Lung (tissue), 17 donors: ENCODE measurements at places on chromosomes 4 and X. TPM values are rescaled to one million over a fixed set of nuclear protein-coding genes. Genes with fewer than 3 reads are reported as not detected.
A peak's percentile ranks its signal among the peaks of the same experiment; 100 is the strongest.

The RNF175 gene
- total RNA-seq: 1.8 TPM

The DCHS2 gene
- 13.4 TPM for total RNA-seq

The SPANXA1 gene
- not detected for total RNA-seq

The DDIT4L gene
- total RNA-seq: 3.0 TPM

The MAMLD1 gene
- total RNA-seq: 2.8 TPM

GRCh38 chr4:129543299-129543698 is 447.3 kb downstream of the C4orf33 start:
- H3K36me3 ChIP-seq: no peaks in the 10 kb centered on the region
- DNase-seq: no peak
- H3K27ac ChIP-seq: no peak overlapping the region

DNA sequence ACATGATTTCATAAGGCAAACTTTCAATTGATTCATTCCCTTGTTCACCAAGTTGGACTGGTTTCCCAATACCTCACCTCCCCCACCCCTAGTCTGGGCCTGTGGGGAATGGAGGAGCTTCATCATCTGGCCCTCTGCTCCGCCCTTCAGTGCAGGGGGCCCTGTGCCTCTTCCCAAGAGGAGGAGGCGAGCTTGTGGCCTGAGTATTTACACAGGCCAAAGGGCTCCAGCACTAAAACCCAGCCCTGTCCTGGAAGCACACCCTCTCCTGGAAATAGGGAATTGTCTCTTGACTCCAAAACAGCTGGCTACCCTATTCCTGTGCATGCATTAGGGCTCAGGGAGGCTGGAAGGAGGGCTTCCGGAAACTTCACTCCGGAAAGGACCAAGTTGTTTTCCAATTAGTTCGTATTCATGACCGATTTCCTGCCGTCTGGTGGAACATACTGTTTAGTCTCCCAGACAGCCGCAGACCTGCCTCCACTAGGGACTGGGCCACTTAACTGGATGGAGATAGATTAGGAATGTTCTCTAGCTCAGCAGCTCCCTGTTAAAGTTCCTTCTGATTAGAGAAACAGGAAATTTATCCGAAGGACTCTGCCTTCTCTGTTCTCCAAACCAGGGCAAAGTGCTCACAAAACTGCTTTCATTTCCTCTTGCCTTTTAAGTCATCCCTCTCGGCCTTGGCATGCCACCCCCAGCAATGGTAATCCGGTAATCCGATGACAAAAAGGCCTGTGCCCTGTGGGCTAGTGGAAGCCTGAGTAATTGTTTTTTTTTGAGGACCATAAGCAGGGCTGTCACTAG is 5.8 kb downstream of the SRPX2 start:
- peak overlapping the region; percentile 65 for H3K27ac ChIP-seq
- no peaks in the 10 kb centered on the region for H3K36me3 ChIP-seq
- peaks cover 3% of the 10 kb centered on the region for H3K4me1 ChIP-seq
- peaks cover 19% of the 10 kb centered on the region for H3K27me3 ChIP-seq

- DNase-seq: peak; percentile 25
- no peak overlapping the region for H3K4me3 ChIP-seq
- no peaks in the 10 kb centered on the region for H3K4me1 ChIP-seq
- H3K27me3 ChIP-seq: no peaks in the 10 kb centered on the region
These were observed 34.5 kb downstream of the ABCE1 start for GRCh38 chr4:145132511-145133098.

GRCh38 chr4:5824635-5825034 is 68.3 kb downstream of the CRMP1 start:
- no peaks in the 10 kb centered on the region for H3K4me1 ChIP-seq
- H3K4me3 ChIP-seq: no peak overlapping the region
- no peaks in the 10 kb centered on the region for H3K27me3 ChIP-seq
- H3K36me3 ChIP-seq: peaks cover 38% of the 10 kb centered on the region

DNA sequence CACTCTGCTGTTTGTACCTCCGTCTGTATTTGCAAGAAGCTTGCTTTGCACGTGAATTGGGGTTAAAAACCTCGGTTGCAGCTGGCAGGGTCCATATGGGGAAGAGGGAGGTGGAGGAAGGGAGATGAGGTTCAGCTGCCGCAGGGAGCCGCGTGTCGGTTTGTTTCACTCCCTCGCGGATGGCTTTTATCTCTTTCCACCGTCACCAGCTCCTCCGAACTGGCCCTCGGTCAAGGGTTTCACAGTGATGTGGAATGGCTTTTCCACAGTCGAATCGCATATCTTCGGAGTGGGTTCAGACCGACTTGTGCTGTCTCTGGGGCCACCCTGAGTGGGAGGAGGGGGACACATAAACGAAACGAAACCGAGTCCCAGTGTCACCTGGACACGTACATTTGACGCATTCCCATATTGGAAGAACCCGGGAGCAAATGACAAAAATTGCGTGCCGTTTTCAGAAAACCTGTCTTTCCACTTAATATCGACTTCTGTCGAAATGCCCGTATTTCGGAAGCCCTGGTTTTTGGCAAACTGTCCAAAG is 929 bp downstream of the ZBTB33 start:
- peak overlapping the region; percentile 68 for H3K4me3 ChIP-seq
- H3K36me3 ChIP-seq: peaks cover 6% of the 10 kb centered on the region
- H3K27me3 ChIP-seq: no peaks in the 10 kb centered on the region

DNA sequence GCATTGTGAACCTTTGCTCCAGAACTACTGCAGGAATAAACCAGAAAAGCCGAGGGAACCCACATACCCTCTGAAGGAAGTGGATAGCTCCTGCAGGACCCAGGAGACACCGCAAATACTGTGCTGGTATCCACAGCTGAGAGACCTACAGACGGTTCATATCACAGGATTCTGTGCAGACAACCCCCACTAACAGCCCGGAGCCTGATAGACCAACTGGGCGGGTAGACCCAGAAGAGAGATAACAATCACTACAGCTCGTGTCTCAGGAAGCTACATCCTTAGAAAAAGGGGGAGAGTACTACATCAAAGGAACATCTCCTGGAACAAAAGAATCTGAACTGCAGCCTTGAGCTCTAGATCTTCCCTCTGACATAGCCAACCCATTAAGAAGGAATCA is 150.8 kb downstream of the FRAS1 start:
- no peak for DNase-seq
- no peak overlapping the region for H3K27ac ChIP-seq
- no peaks in the 10 kb centered on the region for H3K27me3 ChIP-seq
- no peaks in the 10 kb centered on the region for H3K36me3 ChIP-seq

GRCh38 chrX:675955-676295 is 45.3 kb downstream of the SHOX start:
- no peaks in the 10 kb centered on the region for H3K36me3 ChIP-seq
- DNase-seq: no peak
- H3K4me3 ChIP-seq: no peak overlapping the region

DNA sequence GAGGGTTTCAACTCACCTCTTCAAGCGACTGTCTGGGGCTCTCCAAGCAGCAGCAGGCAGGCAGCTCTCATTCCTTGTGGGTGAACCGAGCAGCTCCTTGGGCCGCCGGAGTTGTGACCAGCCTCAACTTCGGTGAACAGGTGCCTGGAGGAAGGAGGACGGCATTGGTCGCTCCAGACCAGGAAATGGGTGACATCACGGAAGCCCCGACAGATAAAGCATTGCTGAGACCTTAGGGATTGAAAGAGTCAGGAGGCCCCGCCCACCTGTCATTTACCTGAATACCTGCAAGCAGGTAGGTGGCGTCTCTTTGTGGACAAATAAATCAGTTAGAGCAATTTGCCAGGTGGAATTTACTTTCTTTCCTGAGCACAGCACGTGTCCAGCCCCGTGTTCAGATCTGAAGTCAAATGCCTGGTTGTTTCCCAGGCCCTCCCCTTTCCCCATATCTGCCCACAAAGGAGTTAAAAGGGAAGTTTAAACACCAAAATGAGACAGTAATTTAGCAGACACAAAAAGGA is at the start of gene LNX1:
Gene LNX1 (minus strand): TSS at position 115 of the 521 bp plus-strand sequence. CDS start 17,484 bp downstream, outside the sequence.
- DNase-seq: peak; percentile 37
- H3K36me3 ChIP-seq: no peaks in the 10 kb centered on the region
- no peak within 1 kb of the TSS for H3K4me3 ChIP-seq
- peak within 1 kb of the TSS; percentile 68 for H3K27ac ChIP-seq
- H3K27me3 ChIP-seq: no peaks in the 10 kb centered on the region

DNA sequence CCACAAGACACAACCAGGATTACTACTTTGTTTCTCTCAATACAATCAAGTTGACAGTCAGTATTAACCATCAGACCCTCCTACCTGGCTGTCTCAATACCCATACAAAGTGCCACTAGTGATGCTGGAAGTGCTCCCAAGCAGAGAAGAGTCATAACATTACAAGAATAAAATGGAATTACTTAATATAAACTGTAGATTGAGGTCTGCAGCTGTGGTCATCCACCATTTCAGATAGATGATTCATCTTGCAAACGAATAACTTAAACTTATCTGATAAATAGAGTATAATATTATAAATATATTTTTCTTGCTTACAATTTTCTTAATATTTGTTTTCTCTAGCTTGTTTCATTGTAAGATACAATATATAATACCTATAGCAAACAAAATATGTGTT is 1034.2 kb upstream of the PCDH10 start:
- no peaks in the 10 kb centered on the region for H3K36me3 ChIP-seq
- H3K27ac ChIP-seq: no peak overlapping the region
- no peaks in the 10 kb centered on the region for H3K27me3 ChIP-seq
- DNase-seq: no peak
- H3K4me1 ChIP-seq: no peaks in the 10 kb centered on the region

GRCh38 chrX:80174925-80175574 is 160.5 kb downstream of the TBX22 start:
- no peak for DNase-seq
- no peaks in the 10 kb centered on the region for H3K27me3 ChIP-seq
- no peaks in the 10 kb centered on the region for H3K4me1 ChIP-seq
- H3K4me3 ChIP-seq: no peak overlapping the region
- H3K36me3 ChIP-seq: no peaks in the 10 kb centered on the region

- no peak within 1 kb of the TSS for H3K27ac ChIP-seq
- H3K4me3 ChIP-seq: peak within 1 kb of the TSS; percentile 36
- no peaks in the 10 kb centered on the region for H3K36me3 ChIP-seq
- no peak for DNase-seq
- H3K4me1 ChIP-seq: no peaks in the 10 kb centered on the region
These were observed at the start of gene ZAR1 for GRCh38 chr4:48490012-48490679. Gene ZAR1 (plus strand): TSS chr4:48490252. CDS start chr4:48490292, 40 bp downstream.

GRCh38 chr4:76211769-76212708 is 1.6 kb downstream of the SCARB2 start:
- H3K27me3 ChIP-seq: no peaks in the 10 kb centered on the region
- peaks cover 18% of the 10 kb centered on the region for H3K4me1 ChIP-seq
- peak overlapping the region; percentile 87 for H3K27ac ChIP-seq
- H3K4me3 ChIP-seq: peak overlapping the region; percentile 72
- no peak for DNase-seq

DNA sequence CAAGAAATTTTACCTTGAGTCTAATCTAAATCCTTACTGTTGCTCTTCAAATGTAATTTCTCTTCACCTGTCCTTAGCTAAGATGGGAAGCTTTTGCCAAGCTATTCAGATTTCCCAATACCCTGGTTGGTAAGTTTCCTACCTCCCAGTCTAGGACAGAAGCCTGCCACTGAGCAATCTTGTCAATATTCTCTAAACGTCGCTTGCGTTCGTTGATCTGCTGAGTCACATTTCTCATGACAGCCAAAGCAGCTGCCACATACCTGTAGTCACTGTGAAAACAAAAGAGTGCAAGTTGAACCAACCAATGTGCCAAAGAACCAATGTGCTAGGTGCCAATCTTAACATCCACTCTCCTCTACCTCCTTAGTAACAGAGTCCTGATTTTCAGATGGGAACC is 111.1 kb downstream of the ARHGEF9 start:
- no peaks in the 10 kb centered on the region for H3K4me1 ChIP-seq
- no peaks in the 10 kb centered on the region for H3K27me3 ChIP-seq
- no peak overlapping the region for H3K27ac ChIP-seq
- DNase-seq: no peak
- H3K36me3 ChIP-seq: peaks cover 2% of the 10 kb centered on the region
- H3K4me3 ChIP-seq: no peak overlapping the region

- H3K27ac ChIP-seq: no peak overlapping the region
- H3K4me1 ChIP-seq: no peaks in the 10 kb centered on the region
- no peak for DNase-seq
- H3K36me3 ChIP-seq: no peaks in the 10 kb centered on the region
- H3K4me3 ChIP-seq: no peak overlapping the region
These were observed 7.5 kb downstream of the NUDT6 start for GRCh38 chr4:122914938-122915337.

- H3K27ac ChIP-seq: no peak overlapping the region
- H3K4me3 ChIP-seq: no peak overlapping the region
- H3K36me3 ChIP-seq: no peaks in the 10 kb centered on the region
- H3K4me1 ChIP-seq: no peaks in the 10 kb centered on the region
- H3K27me3 ChIP-seq: no peaks in the 10 kb centered on the region
- no peak for DNase-seq
These were observed 12.2 kb upstream of the AMOT start for GRCh38 chrX:112852851-112853250.

GRCh38 chr4:85826060-85826678 is 351.2 kb downstream of the ARHGAP24 start:
- H3K36me3 ChIP-seq: no peaks in the 10 kb centered on the region
- no peak overlapping the region for H3K4me3 ChIP-seq
- no peaks in the 10 kb centered on the region for H3K4me1 ChIP-seq
- H3K27me3 ChIP-seq: no peaks in the 10 kb centered on the region

- no peaks in the 10 kb centered on the region for H3K27me3 ChIP-seq
- peak overlapping the region; percentile 51 for H3K4me3 ChIP-seq
- H3K36me3 ChIP-seq: peaks cover 6% of the 10 kb centered on the region
- H3K27ac ChIP-seq: peak overlapping the region; percentile 90
- peak; percentile 55 for DNase-seq
These were observed 35.9 kb downstream of the ETDC start for GRCh38 chrX:135345107-135345589.

- H3K36me3 ChIP-seq: no peaks in the 10 kb centered on the region
- H3K4me1 ChIP-seq: no peaks in the 10 kb centered on the region
- H3K27ac ChIP-seq: no peak overlapping the region
- no peaks in the 10 kb centered on the region for H3K27me3 ChIP-seq
- no peak overlapping the region for H3K4me3 ChIP-seq
These were observed 153.9 kb downstream of the PCDH18 start for GRCh38 chr4:137378393-137378792.

GRCh38 chr4:16844816-16845586 is 53.4 kb downstream of the LDB2 start:
- no peaks in the 10 kb centered on the region for H3K27me3 ChIP-seq
- no peak overlapping the region for H3K27ac ChIP-seq
- H3K36me3 ChIP-seq: peaks cover 2% of the 10 kb centered on the region
- no peak overlapping the region for H3K4me3 ChIP-seq
- peak; percentile 86 for DNase-seq
- no peaks in the 10 kb centered on the region for H3K4me1 ChIP-seq

- no peak overlapping the region for H3K27ac ChIP-seq
- DNase-seq: no peak
- peaks cover 13% of the 10 kb centered on the region for H3K27me3 ChIP-seq
- H3K4me1 ChIP-seq: no peaks in the 10 kb centered on the region
These were observed 50.4 kb downstream of the RTL9 start for GRCh38 chrX:110408949-110409588.

DNA sequence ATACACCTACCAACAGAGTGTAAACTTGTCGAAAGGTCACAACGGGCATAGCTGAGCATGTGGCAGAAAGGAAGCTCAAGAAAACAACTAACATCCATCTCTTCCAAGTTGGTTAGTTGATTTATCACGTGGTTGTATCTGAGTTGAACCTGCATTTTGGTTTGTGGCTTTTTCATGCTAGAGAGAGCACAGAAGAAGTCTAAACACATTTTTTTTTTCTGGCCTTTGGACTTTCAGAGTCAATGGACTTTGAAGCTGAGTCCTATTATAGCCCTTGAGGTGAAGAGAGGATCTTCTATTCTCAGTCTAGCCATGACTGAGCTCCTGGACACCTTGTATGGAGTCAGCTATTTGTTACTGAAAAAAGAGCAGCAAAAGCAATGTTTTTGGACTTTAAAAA is 150.6 kb upstream of the TRPC5 start:
- no peak overlapping the region for H3K4me3 ChIP-seq
- H3K4me1 ChIP-seq: no peaks in the 10 kb centered on the region
- DNase-seq: no peak
- no peaks in the 10 kb centered on the region for H3K36me3 ChIP-seq

- peak overlapping the region; percentile 17 for H3K27ac ChIP-seq
- H3K36me3 ChIP-seq: no peaks in the 10 kb centered on the region
- no peak overlapping the region for H3K4me3 ChIP-seq
- no peaks in the 10 kb centered on the region for H3K27me3 ChIP-seq
- H3K4me1 ChIP-seq: no peaks in the 10 kb centered on the region
These were observed 28.0 kb upstream of the NSUN7 start for GRCh38 chr4:40721730-40722171.
